Fibroblast of skin of back (primary cell): ENCODE measurements at places on chromosomes 13 and 19.

GRCh38 chr19:18658366-18658855 is 21.6 kb downstream of the KLHL26 start:
- no peak for DNase-seq

- peak; percentile 39 for DNase-seq
These were observed 4.2 kb downstream of the KCTD4 start for GRCh38 chr13:45196622-45197021.

DNA sequence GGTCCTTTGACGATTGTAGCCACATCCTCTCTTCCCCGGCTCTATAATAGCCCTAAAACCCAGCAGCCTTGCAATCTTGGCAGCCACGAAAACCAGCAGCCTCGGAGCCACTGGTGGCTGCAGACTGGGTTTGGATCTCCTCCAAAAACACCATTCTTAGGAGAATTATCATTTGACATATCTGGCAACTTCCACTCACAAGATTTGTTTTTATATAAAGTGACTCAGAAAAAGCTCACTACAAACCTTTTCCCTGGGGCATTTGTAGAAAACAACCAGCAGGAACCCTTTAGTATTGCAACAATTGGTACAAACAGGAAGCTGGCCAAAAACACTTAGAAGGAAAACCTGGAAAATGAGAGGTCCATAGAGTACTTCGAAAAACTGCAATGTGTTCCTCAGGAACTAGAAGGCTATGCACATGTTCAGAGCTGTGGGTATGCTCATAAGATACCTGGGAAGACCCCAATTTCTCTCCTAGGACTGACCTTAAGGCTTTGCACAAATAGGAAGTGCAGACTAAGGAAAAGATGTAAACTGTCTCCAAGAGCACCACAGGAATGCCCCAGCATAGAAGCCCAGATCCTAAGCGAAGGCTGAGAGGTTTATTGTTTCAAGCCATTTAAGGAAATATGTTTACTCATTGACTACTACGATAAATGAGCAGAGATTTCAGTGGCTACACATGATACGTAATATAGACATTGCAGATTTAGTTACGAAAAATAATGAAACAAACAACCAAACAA is 71.2 kb downstream of the MYO16 start:
- peak; percentile 25 for DNase-seq

- DNase-seq, result no peak
These were observed 3.9 kb downstream of the SIAH3 start for GRCh38 chr13:45847554-45848224.

DNA sequence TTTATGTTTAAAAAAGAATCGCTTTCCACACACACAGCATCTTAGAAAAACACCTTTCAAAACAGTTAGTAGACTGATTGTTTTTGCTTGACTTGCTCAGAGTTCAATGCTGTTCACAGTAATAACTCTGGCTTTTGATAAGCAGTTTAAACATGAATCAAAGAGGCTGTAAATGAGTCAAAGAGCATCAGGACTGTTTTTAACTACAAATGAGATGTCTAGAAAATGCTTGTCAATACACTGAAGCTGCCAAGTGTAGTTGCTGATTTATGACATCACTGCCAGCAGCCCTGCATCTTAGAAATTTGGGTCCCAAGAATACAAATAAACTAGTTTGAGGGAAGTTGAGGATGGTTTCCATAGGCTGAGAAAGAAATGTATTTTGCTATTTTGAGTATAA is 2057.1 kb upstream of the PCDH20 start:
- no peak for DNase-seq

GRCh38 chr19:17933414-17934129 is 757 bp downstream of the CCDC124 start:
- peak; percentile 37 for DNase-seq

DNA sequence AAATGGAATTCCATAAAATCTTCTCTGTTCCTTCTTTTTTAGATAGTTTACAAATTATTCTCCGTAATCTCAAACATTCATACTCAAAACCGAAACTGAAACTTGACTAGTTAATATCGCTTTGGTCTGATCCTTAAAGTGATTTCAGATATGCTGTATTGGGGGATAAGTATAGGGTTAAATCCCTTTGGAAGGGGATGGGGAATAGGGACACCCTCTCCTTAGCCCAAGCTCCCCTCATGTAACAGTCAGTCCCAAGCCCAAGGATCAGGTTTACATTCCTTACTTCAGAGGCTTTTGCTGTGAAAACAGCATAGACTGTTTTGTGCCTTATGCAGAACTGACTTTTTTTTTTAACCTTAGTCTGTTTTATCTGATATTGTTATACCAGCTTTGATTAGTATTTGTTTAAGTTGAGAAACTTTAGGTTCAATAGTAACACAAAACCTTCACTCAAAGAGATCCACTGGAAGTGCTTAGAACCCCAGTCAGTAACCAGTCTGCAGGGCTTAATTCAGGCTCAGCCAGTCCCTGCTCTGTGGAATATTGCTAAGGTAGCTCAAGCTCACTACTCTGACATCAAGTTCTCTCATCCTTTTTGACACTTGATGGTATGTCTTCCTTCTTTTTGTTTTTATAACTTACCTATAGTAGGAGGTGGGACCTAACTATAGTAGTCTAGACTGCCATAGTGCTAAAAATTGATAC is 10.5 kb downstream of the CDADC1 start:
- DNase-seq, result no peak

DNA sequence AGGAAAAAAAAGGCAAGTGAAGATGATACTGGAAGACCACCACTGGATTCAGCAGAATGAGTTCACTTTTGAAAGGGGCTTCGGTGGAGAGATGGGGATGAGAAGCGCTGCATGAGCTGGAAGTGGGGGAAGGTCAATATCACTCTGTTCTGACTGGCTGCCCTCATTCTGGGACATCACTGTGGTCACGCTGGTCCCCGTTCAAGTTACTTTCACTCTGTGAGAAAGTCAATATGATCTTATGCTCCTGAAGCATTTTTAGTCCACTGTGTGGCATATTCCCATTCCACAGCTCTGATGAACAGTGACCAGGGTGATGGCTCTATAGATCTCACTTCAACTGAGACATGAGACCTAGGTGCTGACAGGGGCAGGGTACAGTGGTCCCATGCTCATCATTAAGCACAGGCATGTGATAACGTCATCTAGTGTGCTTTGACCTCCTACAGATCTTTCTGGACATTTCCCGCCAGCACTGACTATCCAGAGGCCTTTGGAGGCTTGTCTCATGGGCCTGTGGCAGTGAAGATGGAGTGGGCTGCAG is 40.2 kb upstream of the GPR183 start:
- no peak for DNase-seq

DNA sequence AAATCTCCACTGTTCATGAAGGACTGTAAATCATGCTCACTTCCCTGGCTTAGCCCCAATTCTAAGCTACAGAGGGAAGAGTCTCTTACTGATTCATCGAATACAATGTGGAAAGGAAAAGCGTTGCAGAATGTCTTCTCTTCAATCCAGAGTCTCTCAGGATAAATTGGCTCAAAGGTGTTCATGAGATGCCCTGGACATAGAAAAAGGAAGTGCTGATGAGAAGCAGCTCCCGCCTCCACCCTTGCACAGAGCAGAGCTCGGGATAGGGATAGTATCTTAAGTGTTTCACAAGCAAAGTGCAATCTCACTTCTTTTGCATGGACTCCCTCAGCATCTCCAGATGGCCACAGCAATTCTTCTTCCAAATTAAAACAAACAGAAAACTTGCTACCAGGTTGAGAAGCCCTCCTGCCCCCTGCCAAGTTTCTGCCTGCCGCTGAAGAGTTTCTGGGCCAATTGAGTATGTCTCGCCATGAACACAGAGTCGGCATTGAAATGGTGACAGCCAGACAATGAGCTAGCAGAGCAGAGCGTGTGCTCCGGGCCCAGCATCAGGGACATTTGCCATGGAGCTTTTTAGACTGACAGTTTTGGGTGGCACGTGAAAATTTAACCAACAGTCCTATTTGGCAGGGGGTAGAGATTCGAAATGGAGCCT is 85.7 kb downstream of the C13orf42 start:
- no peak for DNase-seq

DNA sequence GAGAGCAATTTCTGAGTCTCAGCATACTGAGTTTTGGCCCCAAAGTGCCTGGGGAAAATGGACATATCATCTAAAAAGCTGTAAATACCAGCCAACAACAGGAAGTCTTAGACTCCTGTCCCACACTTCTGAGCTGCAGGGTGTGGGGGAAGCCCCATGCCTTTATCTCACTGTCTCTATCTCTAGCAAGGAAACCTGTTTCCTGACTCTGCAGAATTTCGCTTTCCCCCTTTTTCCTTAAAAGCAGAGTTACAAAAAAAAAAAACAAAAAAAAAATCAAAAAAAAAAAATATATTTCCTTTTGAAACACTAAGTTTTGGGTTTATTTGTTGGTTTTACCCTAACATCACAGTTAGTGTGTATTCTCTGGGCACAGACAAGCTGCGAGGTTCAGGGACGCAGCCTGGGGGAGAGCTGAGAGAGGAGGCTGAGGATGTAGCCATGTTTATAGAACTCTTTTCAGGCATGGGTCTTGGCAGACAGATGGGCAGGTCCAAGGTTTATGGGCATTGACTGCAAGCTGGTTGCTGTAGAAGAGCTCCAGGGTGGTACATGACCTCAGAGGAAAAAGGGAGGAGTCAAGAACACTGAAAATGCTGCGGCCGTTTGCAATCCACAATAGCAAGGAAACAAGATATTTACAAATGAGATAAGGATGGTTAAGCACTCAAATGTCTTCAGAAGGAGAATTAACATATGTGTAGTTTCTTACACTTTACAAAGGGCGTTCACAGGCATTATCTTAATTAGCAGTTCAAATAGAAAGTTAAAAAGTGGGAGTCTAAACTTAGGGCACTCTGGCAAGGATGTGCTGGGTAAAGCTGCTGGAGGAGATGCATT is 4.9 kb downstream of the MBNL2 start:
- DNase-seq, result no peak

GRCh38 chr13:36543671-36544070 is 111.4 kb downstream of the CCNA1 start:
- no peak for DNase-seq

- DNase-seq, result no peak
These were observed 1.9 kb upstream of the C1QTNF9 start for GRCh38 chr13:24307211-24308067.

DNA sequence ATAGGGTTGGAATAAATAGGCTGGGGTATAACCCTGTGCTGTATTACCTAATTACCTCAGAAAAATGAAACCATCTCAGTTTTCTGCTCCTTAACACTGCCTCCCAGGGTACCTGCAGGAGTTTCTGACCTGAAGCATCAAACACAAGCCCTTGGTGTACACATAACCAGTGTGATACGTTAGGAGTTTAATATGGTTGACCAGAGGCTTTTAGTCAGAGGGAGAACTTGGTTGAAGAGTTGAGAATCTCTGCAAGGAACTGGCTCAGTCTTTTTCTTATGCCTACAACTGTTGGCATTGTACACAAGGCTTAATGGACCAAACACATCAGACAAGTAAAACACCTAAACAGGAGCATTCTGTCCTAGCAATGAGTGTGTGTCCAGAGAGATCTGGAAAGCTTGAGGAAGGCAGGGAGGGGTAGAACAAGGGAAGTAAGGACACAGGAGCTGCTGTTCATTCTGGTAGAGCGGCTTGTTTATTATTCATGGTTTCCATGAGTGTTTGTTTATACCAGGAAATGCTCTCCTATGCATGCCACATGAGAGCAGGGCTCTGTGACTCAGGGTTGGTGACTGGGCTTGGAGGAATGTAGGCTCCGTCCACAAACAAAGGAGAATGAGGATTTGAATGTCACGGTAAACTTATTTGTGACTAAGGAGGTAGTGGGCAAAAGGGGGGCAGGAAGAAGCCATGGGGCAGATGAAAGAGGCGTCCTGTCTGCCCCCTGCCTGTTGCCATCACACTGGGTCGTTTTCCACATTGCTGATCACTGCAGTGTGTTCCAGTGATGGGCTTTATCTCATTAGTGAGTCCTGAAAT is 11.9 kb upstream of the SPATA13 start:
- peak; percentile 96 for DNase-seq

DNA sequence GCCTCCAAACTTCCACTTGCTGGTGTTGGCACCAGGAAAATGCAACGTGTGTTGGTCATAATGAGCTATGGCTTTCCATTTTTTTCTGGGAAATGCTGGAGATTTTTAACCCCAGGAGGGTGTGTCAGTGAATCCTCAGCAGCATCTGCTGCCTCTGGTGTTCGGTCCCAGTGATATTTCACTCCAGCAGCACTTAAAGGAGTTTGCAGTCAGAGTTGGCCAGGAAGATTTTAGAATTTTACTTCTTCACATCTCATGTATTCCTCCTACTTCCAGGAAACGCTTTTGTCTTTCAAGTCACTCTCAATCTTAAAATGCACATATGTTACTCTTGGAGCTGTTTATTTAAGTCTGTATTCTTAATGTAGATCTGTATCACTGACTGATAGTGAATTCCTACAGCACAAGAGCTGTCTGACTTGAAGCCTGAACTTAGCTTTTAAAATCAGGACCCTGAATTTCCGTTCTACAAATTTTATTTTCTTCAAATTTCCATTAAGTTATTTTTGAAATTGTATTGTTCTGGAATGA is 903.4 kb upstream of the SLC10A2 start:
- DNase-seq, result no peak

- DNase-seq, result no peak
These were observed 5.6 kb downstream of the CILP2 start for GRCh38 chr19:19543640-19544039.

GRCh38 chr19:4439243-4439642 is 18.4 kb downstream of the UBXN6 start:
- no peak for DNase-seq

GRCh38 chr13:62747629-62748028 is 1332.0 kb upstream of the PCDH20 start:
- DNase-seq, result peak; percentile 64

DNA sequence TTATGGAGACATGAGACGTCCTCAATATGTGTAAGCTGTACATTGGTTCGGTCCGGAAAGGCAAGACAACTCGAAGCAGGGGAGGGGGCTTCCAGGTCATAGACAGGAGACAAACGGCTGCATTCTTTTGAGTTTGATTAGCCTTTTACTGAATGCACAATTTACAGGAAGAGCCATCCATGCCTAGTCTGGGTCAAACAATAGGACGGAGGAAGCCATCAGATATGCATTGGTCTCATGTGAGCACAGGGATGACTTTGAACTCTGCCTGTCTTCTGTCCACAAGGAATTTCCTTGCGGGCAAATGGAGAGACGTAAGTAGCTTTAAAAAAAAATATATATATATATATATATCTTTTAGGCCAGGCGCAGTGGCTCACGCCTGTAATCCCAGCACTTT is 1.9 kb upstream of the CCNP start:
- no peak for DNase-seq

GRCh38 chr13:103168901-103169508 is 102.8 kb upstream of the SLC10A2 start:
- no peak for DNase-seq

- DNase-seq, result peak; percentile 46
These were observed 10.4 kb downstream of the PSPC1 start for GRCh38 chr13:19772306-19772705.

DNA sequence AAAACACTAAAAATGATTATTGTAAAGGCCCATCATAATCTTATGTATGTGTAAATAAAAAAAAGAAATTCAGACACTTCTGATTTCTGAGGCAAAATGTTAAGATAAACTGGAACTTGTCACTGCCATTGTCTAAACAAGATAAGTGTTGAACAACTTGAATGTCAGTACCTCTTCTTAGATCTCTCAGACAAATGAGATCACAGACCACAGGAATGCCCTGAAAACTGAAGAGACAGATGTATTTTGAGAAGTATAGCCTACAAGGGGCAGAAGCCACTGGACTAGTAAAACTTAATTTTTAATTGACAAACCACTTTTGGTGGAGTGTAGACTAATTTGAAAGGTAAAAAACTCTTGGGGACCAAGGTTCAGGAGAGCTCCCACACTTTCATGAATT is 375.5 kb upstream of the SLITRK5 start:
- no peak for DNase-seq

- DNase-seq, result no peak
These were observed 1093.0 kb upstream of the PCDH9 start for GRCh38 chr13:68323124-68323523.
